ENCODE measurements at places on chromosomes 3 and 15.

DNA sequence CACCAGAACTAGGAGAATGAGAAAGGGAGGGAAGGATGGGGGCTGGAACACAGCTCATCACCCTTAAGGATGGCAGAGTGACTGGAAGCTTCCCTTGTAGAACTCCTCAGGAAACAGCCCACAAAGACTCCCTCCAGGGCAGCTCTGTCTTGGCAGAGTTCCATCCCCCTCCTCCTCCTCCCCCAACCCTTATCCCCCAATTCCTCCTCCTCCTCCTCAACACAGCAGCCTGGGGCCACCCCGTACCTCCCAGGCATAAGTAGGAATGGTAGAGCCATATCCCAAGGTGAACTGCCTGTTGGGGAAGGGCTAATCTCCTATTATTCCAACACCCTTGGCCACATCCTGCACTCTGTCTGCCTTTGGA is 38.8 kb downstream of the ADCY5 start:
- DNase-seq = no peak

DNA sequence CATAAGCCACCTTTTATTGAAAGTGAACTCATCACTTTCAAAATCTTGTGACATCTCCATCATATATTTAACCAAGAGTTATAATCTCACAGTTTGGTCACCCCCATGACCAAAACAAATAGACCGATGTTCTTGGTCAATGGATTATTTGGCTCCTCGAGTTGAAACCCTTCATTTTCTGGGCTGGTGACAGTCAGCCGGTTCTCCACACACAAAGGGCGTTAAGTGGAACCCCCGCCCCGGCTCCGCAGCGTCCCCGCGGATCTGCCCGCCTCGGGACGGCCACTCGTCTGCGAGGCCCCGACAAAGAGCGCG is 772 bp downstream of the TSPAN3 start:
- peak; percentile 16 for DNase-seq

- no peak for DNase-seq
Measured at GRCh38 chr3:105260385-105260784, 106.3 kb upstream of the ALCAM start.

DNA sequence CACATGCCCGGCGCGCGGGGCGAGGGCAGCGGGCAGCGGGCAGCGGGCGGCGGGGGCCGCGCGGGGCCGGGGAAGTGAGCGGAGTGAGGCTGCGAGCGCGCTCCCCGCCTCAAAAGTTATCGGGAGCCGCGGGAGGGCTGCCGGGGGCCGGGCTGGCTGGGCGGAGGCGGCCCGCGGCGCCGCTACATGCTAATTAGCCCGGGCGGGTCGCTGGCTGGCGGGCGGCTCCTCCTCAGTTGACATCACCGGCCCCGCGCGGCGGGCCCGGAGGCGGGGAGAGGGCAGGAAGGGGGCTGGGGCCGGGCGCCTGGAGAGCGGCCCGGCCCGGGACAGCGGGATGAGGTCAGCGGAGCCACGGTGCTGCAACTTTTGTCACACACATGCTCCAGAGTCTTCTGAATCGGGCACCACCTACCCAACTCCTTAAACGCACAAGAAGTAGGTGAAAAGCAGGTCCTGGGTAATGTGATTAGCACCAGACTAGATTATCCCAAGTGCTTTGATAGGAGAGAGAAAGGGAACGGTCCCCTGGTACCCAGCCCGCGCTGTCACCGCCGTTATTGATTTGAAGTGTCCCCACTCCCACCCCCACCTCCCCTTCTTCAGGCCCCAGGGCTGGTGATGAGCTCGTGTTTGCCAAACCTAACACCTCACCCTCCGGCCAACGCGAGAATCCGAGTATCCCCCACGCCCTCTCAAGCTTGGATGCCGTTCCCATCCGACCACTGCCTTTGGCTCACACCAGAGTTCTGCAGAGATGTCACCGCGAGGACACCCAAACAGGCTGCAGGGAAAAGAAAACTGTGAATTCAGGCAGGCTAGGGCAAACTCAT is at the start of gene HEG1:
HEG1 (minus strand) TSS at position 85 of the 833 bp plus-strand sequence. CDS start 107 bp downstream, outside the sequence.
- peak; percentile 43 for DNase-seq

DNA sequence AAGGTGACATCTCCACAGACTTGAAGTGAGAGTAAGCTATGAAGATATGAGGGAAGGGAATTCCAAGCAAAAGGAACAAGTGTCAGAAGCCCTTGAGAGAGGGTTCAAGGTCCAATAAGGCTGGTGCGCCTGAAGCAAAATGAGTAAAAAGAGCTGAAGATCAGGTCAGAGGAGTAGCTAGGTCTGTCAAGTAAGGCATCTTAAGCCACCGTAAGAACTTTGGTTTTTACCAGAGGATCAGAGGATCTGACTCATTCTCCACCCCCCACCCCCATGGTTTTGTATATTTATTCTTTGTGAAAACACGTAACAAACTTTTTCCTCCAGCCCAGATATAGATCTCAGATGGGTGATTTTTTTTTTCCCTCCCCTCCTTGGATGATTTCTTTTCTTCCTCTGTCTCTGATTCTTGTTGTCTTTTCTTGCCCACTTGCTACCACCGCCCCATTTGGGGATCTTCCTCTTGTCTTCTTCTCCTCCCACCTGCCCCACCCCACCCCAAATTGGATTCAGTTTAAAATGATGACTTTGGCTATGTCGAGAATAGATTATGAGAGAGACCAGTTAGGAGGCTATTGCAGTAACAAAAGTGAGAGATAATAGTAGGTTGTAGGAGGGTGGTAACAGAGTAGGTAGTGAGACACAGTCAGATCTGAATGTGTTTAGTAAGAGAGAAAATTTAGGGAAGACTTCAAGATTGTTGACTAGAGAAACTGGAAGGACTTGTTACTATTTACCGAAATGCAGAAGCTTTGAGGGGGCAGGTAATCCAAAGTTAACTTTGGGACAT is 6.1 kb downstream of the TRMT10C start:
- no peak for DNase-seq

DNA sequence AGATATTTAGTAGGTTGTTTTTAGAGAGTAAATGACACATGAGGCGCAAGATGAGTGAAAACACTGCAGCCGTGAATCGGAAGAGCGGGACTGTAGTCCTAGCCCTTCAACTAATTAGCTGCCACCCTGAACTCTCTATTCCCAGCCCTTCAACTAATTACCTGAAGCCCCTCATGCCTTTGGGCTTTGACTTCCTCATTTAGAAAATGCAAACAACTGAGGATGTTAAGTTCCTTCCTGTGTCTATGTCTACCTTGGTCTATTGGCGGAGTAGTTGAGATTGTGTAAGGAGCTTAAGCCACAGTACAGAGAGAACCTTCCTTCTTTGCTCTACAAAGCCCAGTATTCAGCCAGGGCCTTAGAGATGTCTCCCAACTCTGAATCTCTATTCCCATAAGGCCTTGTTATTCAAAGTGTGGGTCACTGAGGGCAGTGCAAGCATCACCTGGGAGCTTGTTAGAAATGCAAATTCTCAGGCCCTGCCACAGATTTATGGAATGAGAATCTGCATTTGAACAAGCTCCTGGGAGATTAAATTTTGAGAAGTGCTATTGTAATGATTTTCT is 71.8 kb upstream of the SCN5A start:
- DNase-seq = no peak

DNA sequence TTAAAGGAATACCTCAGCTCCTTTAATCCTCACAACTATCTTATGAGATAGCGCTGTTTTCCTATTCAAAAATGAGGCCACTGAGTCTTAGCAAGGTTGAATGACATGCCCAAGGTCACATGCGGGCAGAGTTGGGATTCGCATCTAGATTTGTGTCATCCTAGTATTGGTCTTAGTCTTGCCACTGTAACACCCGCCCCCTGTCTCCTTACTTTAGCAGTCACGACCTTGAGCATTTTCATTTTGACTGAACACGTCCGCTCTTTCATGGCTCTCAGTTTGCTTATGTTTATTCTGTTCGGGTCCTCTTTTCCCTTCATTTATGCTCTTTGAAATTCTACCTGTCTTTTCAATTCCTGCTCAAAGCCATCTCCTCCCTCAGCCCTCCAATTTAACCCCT is 112.5 kb upstream of the CADPS start:
- DNase-seq = no peak

DNA sequence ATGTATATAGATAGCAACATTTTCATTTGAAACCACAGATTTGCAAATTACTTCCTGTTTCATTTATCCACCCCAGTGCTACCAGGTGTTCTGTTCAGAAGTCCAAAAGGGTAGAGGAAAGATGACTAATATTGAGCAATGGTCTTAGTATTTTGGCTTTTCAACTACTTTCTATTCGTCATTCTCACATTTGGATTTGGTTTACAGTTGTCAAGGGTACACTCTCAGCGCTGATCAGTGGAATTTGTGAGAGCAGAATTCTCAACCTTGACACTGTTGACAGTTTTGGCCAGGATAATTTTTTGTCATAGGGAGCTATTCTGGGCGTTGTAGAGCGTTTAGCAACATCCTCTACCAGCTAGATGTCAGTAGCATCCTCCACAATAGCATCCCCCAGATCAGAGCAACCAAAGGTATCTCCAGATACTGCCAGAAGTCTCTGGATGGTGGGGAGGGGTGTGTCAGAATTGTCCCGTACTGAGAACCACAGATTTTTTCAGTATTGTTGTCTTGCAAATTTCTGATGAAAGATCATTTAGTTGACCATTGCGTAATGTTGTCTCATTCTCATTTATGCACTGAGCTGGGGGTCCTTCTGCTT is 4.2 kb downstream of the HMCES start:
- DNase-seq = no peak

- no peak for DNase-seq
Measured at GRCh38 chr3:45124352-45124751, 21.8 kb downstream of the CDCP1 start.

DNA sequence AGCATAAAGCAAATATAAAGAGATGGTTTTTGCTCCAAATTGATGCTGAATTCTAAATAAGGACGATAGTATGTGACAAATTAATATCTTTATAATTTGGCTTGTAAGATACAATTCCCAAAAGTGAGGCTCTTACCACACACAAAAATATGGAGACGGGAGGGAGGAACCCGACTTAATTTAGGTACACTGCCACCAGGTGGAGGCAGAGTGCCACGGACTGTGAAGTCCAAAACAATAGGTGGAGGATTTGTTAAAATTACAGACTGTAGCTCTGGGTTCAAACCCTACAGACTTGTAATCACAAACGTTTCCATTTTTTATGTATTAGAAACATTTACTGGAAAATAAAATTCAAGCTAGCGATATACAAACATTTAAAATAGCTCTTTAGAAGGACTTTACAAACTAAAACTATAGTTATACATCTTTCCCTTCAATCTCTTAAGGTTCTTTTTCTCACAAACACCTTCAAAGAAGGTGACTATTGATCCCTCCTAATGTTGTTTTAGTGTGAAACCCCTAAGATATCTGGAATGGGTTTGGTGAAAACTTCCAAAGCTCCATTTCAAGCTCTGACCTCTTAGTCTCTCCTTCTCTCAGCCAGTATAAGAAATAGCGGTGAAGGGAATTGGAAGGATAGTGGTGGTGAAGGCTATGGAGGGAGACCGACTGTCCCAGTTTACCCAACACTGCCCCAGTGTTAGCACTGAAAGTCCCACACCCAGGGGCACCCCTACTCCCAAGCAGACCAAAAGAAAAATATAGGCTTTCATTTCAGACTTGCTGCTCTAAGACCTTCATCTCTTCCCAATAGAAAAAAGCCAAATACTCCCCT is 89.7 kb downstream of the AQP9 start:
- DNase-seq = peak; percentile 81
